ENCODE measurements at places on chromosomes 6 and 20. TPM values are rescaled to one million over a fixed set of nuclear protein-coding genes. Genes with fewer than 3 reads are reported as not detected.

- DNase-seq, result no peak
These were observed 13.8 kb downstream of the RNASET2 start for GRCh38 chr6:166942393-166943168.

The QKI gene
- total RNA-seq, result 180 TPM

DNA sequence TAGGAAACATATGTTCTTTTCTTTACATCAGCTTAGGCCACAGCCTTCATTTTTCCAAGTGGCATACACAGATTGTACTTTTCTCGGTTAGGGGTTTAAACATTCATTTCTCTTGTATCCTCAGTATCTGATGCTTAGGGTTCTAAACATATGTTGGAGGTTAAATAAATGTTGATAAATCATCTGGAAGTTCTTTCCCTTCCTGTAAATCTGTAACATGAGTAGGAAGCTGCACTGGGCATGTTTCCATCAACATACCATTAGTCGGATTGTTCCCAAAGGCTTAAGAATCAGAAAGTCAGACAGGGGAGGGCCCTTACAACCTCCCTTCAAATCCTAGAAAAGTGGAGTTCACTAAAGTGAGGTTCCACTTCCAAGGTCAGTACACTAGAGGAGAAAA, 54.8 kb upstream of the BCLAF1 start:
- no peak for DNase-seq

The SAMD5 gene
- 9.0 TPM for total RNA-seq

DNA sequence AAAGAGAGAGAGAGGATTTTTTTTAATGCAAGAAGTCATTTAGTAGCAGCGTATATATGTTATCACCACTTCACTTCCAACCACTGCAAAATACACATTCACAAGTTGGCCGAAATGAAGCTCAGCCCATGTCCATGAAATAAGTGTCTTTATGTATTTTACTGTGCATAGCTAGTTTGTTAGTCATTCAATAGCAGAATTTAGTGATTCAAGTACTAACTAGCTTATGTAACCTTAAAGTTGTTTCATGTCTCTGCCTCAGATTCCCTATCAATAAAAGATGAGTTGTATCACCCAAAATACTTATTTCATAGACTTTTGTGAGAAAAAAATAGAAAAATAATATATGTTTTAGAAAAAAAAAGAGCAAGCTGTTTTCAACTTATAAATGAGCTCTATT, 153.7 kb upstream of the PRDM1 start:
- no peak for DNase-seq
